ENCODE measurements at places on chromosomes 2 and 18.

- no peak for DNase-seq
Measured at GRCh38 chr18:52236131-52236530, 103.9 kb upstream of the DCC start.

- no peak for DNase-seq
Measured at GRCh38 chr2:151973013-151973900, 125.6 kb downstream of the CACNB4 start.

DNA sequence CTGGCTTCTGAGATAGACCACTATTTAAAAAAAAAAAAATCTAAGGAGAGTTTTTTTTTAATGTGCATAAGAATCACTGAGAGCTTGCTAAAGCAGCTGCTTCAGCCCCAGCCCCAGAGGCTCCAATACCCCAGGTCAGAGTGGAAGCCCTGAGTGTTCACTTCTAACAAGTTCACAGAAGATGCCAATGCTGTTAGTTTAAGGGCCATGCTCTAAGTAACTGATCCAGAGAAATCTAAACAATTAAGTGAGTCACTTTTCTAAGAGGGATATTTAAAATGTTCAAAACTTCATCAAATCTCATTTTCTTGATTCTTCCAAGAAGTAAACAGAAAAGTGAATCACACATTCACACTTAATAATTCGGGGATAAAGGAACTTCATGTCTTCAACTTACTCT, 126.4 kb upstream of the CD226 start:
- no peak for DNase-seq

- DNase-seq = no peak
Measured at GRCh38 chr2:7009207-7009911, 92.1 kb downstream of the RNF144A start.

DNA sequence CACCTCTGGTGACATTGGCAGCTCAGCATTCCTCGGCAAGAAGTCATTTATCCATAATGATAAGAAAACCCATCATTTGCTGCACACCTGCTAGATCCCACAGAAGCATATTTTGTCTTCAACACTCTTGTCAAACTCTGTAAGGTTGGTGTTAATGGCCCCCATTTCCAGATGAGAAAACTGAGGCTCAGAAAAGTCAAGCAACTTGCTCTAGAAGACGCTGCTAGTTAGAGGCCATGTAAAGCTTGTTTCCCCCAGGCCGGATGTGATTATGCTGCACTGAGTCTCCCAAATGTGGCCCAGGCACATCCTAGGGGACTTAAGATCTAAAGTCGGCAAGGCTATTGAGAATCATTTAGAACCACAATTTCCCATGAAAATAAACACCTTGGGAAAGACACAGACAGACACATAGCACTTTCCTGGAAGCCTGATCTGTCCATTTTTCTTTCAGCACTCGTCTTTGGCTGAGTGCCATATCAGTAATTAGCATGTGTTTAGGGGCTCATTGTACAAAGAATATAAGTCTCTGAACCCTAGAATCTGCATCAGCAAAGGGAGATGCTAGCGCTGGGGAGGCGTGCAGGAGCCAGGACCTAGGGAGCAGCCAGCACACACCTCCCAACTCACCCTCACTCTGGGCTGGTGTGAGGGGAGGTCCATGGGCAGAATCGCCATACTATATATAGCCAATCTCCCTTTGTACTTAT, 39.3 kb downstream of the C1QL2 start:
- DNase-seq = no peak

- no peak for DNase-seq
Measured at GRCh38 chr2:39175026-39175812, 54.4 kb upstream of the SOS1 start.

DNA sequence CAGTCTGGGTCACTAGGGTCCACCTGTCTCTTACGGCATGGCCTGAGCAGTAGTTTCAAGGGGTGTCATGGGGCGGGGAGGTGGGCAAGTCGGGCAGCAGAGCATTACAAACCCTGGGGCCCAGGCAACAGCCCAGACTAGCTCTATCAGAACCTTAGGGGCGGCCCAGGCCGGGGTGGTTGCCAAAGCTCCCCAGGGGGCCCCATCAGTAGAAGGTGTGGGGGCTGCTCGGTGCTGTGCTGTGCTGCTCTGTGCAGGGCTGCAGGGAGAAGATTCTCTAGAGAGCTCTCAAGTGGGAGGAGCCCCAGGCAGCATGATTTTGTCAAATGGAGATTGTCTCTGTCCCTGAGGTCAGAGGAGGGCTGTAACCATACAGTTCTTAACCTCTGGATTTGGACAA, 36.4 kb upstream of the SLC14A1 start:
- DNase-seq = no peak

GRCh38 chr2:160667811-160668210, 174.2 kb upstream of the RBMS1 start:
- no peak for DNase-seq

GRCh38 chr2:69253611-69254301, 133.3 kb downstream of the GFPT1 start:
- no peak for DNase-seq

DNA sequence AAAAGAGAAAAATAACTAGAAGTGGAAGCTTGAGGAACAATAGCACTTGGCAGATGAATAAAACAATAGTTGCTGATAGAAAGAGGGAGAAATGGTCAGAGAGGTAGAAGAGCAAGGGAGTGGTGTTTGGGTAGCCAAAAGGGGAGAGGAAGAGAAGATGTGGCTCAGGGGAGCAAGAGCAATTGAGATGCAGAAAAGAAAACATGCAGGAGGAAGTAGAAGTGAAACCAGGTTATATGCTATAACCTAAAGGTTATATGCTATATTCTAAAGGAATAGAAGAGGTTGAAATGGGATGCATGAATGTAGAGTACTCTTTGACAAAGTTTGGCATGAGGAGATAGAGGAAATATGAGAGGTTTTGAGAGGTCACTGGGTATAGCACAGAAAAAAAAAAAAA, 759.5 kb downstream of the SATB2 start:
- DNase-seq = no peak

GRCh38 chr2:166727095-166727494, 161.2 kb upstream of the XIRP2 start:
- DNase-seq = no peak

DNA sequence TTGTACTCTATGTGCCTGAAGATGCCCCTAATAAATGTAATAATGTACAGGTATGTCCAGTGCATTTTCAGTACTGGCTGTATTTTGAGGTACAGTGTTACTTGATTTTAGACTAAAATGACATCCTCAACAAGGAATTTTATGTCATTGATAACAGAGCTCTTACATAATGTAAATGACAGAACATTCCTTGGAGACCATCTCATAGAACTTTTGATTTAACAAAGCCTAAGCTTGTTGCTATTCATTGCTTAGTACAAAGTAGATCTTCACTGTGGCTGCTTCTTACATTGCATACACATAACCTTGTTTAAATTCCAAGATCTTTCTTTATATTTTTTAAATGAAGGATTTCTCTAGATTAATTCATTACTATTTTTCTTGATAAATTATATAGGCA, 24.1 kb downstream of the DYNC1I2 start:
- DNase-seq = no peak

DNA sequence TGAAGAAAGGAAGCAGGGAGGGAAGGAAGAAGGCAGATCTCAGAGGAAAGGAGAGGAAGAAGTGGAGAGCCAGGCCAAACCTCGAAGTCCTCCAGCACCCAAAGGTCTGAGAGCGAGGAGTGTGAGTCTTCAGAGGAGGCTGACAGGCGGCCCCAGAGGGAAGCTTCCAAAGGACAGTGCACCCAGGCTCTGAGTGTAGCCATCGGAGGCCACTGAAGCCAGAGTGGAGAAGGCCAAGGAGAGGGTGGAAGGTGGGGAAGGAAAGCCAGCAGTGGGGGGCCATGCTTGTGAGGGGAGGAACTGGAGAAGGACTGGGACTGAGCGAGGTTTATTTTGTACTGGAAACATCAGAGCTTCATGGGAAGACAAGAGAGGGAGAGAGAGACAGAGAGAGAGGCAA, 6.0 kb downstream of the ATP6V1B1 start:
- DNase-seq = no peak

- no peak for DNase-seq
Measured at GRCh38 chr18:59155153-59155552, 15.5 kb downstream of the SEC11C start.
